IMR-90 (cell line): ENCODE measurements at places on chromosomes 1 and 21.

- no peak for DNase-seq
Measured at GRCh38 chr1:73162564-73162963, 880.2 kb upstream of the NEGR1 start.

DNA sequence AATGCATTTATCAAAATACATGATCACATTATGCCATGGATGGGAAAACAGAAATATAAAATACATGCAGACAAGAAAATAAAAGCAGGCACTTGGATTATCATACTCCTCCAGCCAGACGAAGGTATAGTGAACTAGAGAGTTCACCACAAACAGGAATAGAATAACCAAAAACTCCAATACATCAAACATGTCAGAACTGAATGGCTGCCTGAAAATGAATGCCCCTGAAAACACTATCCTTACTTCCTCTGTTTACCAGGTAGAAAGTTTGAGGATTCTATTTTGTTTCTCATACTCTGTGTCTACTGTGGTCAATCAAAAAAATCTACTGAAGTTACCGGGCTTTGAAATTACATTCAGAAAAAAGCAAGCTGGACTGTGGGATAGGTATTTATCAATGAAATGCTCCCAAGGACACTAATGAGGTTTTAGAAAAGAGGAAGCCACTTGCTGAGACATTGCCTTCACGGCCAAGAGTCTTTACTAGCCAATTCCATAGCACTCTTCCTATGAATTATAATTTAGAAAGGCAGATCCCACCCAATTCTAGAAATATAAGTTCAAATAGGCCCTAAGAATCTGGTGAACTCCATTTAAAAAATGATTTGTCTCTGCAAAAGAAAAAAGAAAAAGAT lies 197.7 kb downstream of the SMYD3 start:
- DNase-seq, result no peak

- peak; percentile 75 for DNase-seq
Measured at GRCh38 chr1:178086766-178087165, 7.1 kb upstream of the RASAL2 start.

DNA sequence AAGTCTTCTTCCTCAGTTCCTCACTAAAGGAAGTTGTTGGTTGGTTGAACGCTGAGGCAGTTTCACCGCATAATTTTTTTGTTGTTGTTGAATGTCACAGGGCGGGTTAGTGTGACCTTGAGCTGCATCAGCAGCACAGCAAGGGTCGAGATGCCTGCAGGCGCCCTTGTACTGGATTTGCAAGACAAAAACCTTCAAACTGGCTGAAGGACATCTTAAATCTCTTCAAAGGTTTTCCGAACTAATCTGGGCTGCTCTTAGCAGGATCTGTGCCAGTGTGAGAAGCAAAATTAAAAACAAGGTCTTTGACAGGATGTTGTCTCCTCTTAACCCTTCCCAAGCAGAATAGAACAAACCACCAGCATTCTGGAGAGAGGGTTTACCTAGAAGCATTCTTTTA lies 59.4 kb downstream of the NRIP1 start:
- peak; percentile 38 for DNase-seq

GRCh38 chr1:77283701-77284425 lies 2.0 kb downstream of the AK5 start:
- DNase-seq, result peak; percentile 18

GRCh38 chr1:229378586-229379367 lies 35.9 kb upstream of the CCSAP start:
- DNase-seq, result no peak

- DNase-seq, result peak; percentile 56
Measured at GRCh38 chr21:35048706-35049617, at the start of gene RUNX1. TSS of gene RUNX1 (minus strand) at chr21:35049302.

GRCh38 chr21:39599191-39599970 lies 13.4 kb upstream of the B3GALT5 start:
- DNase-seq, result no peak

DNA sequence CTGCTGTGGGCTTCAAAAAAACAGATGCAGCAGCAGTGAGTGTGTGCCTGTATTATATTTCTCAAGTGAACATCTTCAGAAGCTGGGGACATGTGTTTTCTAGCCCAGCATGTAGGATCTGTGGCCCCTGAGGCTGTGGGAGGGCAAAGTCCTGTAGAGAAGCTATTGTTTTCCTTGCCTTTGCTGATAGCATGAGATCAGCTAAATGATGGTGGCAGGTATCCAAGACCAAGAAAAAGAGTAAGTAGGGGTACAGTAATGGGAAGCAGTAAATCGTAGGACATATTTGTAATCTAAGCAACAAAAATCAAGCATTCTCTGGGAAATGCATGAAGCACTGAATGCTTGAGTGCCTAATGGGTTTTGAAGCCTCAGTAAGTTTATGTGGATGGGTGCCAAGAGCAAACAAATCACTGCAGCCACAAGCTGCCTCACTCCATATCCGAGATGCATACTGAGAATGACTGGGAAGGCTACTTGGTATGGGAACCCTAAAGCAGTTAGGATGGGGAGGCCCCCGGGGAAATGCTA lies 98.3 kb downstream of the CD58 start:
- peak; percentile 24 for DNase-seq

GRCh38 chr1:17125756-17126237 lies 6.5 kb upstream of the PADI2 start:
- DNase-seq, result peak; percentile 68

DNA sequence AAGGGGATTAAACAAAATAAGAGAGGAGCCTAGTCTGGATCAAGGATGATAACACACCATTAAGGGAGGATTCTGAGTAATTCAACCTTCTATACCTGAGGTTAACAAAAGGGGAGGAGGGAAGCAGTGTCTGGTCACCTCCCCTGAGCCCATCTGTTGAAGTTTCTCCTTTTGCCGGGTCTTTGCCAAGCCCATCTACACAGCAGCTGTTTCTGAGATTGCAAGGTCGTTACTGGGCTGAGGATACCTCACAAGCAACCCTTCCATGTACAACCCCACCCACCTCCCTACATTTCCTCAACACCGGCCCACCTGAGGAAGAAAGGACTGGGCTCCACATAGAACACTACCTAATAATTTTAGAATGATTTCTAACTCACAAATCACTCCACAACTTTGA lies 26.3 kb downstream of the LRRC52 start:
- DNase-seq, result no peak

DNA sequence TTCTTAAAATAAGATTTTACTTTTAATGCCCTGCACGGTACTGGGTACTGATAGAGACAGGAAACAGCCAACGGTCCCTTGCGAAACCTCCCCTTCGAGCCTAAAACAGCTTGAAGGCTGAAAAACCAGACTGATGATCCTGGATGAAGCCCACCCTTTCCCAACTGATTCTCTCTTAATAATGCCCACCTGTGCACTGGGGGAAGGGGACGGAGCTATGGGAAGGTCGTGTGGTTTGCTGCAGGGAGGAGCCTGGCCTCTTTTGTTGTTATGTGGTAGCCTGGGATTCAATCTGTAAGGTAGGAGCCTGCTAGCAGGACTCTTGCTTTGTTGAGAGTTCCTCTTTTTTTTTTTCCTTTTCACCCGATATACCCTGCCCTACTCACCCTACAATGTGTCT lies 25.6 kb downstream of the SAMSN1 start:
- DNase-seq, result no peak

- peak; percentile 51 for DNase-seq
Measured at GRCh38 chr1:208223136-208223535, 21.0 kb downstream of the PLXNA2 start.

DNA sequence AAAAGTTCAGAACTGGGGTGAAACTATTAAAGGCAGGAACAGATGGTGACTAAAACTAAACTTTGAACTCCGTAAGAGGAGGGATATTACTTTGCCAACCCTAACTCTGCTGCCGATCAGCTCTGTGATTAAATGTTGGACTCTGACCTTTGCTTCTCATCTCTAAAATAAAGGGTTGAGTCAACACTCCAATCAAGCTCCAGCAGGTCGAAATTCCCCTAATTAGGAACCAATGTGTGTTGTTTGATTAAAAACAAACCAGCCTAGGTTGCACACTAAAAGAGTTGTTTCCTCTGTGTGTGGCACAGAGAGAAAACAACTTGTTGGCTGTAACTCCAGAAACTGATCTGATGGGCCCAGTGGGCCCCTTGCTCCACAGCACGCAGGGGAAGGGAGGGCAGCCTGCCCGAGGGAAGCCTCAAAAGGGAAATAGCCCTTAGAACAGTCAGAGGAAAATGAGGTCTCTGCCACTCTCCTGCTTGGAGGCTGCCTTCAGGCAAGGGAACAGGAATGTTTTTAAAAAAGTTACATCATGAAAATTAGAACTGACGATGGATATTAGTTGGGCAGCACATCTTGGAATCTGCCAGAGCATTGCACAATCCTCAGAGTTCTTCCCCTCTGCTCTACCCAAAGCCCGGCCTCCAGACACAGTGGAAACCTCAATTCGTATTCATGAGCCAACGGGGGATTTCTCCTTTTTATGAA lies 69.3 kb downstream of the KCTD3 start:
- DNase-seq, result peak; percentile 65

DNA sequence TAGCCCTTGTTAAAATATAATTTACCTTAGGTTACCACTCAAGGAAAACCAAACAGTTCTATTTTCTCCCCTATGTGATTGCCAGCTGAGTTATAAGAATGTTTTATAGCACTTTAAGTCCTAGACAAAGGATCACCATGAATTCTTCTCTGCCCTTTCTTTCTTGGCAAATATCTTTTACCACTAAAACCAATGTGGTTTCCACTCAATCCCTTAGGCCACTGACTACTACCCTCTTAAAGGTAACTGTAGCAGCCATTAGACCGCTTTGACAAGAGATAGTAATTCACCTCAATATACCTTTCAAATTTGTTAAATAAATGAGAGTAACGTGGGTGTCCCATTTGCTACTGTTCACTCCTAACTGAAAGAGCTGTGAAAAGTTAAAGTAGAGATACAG lies 307.9 kb upstream of the PRMT6 start:
- no peak for DNase-seq

- DNase-seq, result peak; percentile 21
Measured at GRCh38 chr1:247360991-247361731, 29.5 kb upstream of the ZNF496 start.

GRCh38 chr1:51627672-51628071 lies 10.8 kb downstream of the OSBPL9 start:
- DNase-seq, result peak; percentile 67

DNA sequence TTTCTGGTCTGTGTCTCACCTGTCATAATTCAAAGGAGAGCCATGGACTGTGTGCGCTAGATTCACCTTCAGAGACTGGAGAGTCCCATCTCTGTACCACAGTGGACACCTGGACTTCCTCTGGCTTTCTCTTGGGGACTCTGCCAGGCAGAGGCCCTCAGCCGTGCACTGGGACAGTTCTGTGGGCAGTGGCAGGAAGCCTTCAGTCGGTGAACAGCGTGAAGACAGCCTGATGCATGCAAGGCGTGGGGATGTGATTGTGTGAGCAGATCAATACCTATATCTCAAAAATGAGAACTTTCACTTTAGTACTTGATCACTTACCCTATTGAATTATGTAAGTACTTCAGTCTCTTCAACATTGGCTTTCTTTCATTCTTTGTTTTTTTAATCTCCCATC lies 245.3 kb downstream of the DISC1 start:
- DNase-seq, result no peak

DNA sequence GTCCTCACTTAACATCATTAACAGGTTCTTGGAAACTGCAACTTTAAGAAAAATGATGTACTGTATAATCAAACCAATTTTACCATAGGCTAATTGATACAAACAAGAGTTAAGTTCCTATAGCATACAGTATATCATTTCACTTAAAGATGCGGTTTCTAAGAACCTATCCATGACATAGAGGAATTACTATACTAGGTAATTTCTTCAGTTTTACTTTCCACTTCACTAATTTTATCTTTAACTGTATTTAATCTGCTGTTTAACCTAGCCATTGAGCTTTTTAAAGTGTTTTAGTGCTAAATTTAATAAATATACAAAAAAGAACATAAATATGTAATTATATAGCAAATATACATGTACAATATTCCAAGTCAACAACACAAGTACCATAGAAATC lies 28.3 kb downstream of the SLC19A2 start:
- no peak for DNase-seq

DNA sequence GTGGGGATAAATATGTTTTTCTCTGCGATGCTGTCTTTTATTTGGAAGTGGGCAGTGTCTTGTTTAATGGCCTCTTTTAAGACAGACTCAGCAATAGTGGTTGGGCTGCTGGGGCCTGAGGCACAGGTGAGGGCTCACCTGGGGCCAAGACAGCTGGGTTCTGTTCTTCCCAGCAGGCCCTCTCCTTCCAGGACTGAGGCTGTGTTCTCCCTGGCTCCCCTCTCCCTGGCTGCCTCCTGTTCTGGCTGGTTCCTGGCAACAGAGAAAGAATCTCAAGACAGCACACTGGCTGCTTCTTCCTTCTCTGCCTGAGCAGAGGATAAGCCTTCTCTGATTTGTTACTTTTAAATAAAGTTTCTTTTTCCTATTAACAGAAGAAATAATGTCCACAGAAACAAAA lies 7.4 kb upstream of the GRHL3 start:
- DNase-seq, result no peak

DNA sequence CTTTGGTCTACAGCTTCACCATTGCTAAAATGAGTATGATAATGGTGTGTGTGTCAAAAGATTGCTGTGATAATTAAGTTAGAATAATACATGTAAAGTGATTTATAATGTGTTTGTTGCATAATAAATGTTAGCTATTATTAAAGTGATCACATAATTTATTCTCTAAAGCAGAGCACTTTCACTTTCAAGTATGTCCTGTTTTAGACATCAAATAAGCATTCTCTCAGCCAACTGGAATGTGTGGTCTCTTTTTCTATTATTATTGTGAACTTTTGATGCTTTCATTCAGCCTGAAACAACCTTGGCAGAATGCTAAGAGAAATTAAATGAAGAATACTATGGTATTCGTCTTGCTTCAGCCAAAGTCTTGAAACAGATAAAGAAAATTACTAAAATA lies 102.8 kb upstream of the COL11A1 start:
- DNase-seq, result peak; percentile 14

GRCh38 chr1:26284597-26285347 lies 4.9 kb downstream of the SH3BGRL3 start:
- peak; percentile 97 for DNase-seq

DNA sequence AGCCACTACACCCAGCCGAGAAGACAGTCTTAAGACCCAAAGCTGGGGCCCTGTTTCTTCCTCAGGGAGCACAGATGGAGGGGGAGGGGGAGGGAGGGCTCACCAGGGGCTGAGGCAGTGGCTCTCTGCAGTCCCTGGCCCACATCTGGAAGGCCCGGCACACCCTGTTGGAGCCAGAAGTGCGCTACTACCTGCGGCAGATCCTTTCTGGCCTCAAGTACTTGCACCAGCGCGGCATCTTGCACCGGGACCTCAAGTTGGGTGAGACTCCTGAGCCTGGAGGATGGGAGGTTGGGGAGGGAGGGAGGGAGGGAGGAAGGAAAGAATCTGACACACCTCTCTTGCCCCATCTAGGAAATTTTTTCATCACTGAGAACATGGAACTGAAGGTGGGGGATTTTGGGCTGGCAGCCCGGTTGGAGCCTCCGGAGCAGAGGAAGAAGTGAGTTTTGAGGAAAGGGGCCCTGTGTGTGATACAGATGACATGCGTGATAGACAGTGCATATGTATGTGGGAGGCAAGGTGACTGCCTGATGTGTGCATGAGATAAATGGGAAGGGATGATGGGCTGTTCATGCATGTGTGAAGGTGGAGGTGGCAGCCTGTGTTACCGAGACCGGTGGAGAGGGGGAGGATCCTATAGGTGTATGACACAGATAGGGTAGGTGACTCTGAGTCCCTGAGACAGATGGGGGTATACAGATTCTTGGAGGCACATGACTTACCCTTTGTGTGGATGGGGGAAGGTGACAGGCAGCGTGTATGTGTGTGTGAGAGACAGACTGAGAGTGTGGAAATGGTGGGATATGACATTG lies 1.5 kb downstream of the PLK3 start:
- no peak for DNase-seq
